ENCODE measurements at places on chromosomes 16 and 17.

DNA sequence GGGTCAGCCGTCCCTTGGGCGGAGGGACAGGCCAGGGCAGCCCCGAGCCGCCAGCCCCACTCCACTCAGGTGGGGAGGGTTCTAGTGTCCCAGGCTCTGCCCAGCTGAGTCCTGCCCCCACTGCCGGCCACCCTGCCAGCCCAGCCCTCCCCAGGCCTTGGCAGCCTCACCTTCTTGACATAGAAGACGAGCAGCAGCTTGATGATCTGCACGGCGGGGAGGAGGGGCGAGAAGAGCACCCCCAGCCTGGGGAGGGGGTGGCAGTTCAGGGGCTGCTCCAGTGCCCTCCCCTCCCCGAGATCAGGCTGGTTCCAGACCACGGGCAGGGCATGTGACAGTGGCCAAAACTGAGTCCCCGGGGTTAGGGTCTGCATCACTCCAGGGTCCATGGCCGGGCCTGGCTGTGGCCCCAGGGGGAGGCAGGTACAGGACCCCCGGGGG, 9.7 kb downstream of the TMC6 start:
- DNase-seq: no peak

DNA sequence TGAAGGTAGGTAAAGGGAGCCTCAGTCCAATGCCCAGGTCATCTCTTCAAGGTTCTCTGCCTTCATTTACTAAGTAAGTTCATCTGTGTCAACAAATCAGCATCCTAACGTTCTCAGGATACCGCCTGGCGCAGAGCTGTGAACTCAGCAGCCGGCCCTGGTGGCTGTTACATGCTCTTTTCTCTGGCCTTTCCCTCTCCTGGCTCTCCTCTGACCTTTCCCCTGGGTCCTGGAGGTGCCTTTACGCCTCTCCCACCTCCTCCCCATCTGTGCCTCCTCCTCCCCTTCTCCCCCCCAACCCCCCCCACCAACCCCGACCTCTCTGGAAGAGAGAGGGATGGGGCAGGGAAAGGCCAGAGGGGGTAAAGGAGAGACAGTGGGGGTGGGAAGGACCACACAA, 19.5 kb downstream of the COTL1 start:
- DNase-seq: peak; percentile 25

DNA sequence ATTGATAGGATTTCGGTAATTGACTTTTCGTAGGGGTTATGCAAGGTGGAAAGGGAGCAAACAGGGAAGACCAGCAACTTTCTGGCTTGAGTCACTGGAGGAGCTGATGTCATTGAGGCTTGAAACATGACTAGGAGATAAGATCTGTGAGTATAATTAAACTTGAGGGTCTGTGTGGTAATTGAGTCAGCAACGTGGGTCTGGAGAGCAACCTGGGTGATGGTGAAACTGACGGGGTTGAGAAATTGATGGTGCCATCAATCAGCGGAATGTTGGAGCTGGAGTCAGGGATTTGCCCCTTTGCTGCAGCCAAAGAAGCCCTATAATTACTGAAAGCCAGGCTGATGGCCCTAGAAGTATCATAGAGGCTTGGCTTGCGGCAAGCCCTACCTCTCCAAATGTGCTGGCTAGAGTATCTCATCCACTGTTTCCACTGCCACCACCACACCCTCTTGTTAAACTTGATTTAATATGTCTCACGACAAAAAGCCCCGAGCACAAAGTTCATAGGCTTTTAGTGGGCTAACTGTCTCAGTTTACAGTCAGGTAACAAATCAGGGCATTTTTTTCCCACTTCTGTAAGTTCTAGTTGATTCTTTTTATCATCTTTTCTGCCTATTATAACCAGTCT, 186.9 kb upstream of the ELAC2 start:
- no peak for DNase-seq

DNA sequence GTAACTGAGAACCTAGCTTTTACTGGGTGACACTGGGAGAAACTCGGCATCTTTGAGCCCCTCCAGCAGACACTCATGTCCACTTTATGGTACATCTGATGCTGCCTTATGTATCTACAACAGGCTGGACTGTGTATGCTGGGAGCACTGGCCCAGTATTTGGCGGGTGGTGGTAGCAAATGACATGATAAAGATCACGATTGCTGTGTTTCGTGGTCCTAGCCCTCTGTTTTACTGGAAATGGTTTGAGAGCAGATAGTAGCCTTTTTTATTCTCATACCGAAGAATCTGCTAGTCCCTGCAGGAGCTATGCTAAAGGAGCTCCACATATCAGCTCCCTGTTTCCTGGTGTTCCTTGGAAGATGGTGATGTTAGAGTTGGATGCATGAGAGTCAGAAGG, 150.3 kb downstream of the CCDC182 start:
- no peak for DNase-seq

GRCh38 chr17:48102798-48103715, 1.8 kb upstream of the CBX1 start:
- peak; percentile 48 for DNase-seq

DNA sequence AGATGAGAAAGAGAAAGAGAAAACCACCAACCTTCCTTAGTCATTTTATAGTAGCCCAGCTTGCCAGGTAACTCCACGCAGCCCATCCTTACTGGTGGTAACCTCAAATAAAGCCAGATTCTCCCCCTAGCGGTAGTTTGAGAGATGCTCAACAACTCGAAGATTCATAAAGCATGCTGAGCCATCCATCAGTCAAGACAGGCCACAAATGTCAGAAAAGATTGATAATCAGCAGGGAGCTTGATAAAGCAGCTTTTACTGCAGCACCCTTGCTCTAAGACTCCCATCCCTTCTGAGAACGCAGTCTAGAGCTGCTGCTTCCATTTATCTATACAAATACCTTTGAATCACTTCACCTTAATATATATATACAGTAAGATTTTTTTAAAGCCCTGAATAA, 451.5 kb upstream of the HSBP1 start:
- peak; percentile 85 for DNase-seq

DNA sequence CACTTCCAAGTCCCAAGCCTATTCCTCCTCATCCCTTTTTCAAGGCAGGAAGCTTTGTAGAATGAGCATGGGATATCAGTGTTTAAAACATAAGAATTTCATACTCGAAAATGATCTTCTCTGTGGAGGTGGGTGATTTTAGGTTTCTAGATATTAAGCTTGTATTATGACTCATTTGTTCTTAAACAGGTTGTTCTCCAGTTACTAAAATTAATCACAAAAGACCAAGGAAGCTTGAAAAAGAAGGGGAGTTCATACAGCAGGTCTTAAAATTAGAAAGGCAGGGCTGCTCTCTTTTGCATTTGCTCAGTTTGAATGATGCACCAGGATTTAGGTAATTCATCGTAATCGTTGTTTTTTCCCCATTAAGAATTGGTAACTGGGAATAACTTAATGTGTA, 208.7 kb downstream of the PRKCA start:
- no peak for DNase-seq

DNA sequence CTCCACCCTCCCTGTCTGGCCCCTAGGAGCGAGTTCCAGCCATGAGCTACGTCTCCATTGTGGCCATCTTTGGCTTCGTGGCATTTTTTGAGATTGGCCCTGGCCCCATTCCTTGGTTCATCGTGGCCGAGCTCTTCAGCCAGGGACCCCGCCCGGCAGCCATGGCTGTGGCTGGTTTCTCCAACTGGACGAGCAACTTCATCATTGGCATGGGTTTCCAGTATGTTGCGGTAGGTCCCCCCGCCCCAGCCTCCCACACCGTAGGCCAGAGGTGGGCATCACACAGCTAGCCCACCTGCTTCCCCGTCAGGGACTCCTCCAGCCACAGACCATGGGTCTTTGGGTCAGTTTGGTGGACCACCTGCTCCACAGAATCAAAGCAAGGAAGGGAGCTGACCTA, 4.2 kb downstream of the SLC2A4 start:
- no peak for DNase-seq

DNA sequence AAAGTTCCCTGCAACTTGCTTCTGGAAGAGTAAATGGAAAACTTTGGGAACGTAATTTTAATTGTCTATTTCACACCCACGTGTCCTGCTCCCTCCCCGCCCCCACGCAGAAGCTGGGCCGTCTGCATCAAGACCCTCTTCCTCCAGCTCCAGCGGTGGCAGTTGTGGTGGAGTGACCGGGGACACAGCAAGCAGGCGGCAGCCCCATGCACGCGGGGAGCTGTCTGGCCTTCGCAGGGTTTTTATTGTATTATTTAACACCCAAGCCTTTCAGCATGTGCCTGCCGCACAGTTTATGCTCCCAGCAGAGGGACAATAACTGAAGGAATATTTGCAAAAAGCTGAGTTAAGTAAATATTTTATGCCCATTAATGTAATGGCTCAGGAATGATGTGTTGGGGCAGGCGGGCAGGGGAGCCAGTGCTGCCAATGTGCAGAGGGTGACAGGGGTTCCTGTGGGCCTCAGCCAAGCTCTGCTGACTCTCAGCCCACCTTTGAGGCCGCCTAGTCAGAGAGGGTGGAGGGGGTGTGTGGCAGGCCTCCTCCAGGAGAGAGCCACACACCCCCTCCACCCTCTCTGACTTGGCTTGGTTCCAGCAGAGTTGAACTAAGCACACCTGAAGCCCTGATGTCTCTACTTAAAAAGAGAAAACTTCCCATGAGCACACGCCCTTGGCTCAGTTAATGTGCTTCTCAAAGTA, 32.4 kb upstream of the ENPP7 start:
- DNase-seq: no peak

DNA sequence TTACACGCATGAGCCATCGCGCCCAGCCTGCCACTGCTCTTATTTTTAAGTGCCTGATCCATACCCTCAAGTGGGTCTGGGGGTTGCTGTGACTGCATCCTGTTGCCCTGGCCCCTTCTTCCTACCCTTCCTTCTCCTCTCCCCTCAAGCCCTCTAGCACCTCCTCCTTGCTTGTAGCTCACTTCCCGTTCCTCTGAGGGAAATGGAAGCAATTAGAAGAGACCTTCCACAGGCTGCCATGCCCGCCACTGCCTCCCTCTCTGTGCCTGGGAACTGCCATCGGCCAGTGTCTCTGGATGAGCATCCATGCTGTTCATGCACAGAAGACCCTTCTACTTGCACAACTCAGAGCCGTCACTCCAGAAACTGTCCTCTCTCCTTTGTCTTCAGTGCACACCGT, 10.6 kb upstream of the TFAP4 start:
- DNase-seq: no peak

DNA sequence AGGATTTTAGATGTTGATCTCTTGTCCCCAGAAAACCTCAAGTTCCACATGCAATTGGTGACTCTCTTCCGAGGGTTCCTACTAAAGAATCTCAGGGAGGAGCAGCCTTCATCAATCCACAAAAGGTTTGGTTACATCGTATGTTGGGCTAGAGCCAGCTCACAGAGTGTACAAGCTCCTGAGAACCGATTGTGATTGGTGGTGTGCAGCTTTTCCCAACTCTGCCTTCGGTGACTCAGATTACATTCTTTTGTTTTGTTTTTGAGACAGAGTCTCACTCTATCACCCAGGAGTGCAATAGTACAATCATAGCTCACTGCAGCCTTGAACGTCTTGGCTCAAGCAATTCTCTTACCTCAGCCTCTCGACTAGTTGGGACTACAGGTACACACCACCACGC, 172.4 kb downstream of the PMP22 start:
- DNase-seq: no peak

DNA sequence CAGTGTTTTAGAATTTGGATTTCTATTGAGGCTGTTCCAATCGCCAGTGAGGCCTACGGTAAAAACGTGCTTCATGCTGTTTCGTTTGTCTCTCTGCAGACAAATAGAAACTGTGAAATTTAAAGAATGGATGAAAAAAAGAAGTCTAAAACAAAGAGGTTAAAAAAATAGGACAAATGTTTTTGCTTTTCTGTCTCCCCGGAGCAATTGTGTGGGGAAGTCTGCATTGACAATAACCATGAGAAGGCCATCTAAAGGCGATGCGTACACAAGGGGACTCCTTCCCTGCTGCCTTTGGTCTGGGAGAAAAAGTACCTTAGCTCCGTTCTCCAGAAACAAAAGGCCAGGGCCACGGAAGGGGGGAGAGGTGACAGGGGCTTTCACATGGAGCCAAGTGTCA, 4.6 kb upstream of the ZFHX3 start:
- DNase-seq: peak; percentile 47

DNA sequence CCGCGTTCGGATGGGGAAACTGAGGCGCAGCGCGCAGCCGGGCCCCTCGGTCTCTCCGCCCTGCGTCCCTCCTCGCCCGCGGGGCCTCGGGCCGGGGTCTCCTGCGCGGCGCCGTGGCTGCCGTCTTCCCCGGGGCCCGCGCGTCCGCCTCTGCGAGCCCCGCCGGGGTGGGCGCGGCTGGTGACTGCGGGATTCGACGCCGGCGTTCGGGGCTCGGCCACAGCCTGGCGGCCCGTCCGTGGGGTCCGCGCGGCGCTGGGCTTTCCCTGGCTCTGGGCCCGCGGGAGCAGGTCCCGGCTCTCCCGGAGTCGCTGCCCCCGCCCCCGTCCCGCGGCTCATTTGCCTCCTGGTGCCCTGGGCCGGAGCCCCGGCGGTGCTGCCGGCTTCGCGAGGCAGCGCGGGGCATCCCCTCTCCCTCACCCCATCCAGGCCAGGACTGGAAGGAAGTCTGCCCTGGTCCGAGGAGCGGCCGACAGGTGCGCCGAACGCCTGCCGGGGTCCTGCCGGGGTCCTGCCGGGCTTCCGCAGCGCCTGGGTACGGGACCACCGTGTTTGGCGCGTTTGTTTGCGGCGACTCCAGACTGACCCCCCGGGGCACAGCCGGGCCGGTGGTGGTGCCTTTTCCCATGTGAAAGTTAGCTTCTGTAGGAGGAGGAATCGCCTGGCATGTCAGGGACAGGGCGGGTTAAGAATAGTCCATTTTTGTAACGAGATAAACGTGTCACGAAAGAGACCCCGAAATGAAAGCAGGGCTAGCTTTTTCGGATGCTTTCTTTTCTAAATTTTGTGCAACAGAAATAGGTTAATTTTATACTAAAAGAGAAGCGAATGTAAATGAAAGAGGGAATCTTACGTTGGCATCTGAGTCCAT, 671 bp downstream of the CHMP6 start:
- no peak for DNase-seq

DNA sequence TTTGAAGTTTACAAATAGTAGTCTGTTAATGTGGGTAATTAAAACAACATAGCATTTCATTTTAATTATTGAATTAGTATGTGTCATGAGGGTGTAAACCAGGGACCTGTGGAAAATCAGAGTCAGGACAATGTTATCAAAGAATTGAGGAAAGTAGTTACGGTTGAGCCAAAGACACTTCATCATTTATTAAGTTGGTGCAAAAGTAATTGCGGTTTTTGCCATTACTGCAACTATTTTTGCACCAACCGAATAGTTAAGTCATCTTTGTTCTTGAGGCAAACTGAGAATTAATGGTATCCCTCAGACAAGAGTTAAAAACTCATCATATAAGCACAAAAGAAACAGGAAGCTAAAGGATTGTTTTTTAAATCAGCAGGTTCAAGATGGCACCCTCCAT, 593.7 kb downstream of the KCNJ2 start:
- DNase-seq: no peak

GRCh38 chr16:55955424-55955823, 80.3 kb upstream of the CES5A start:
- DNase-seq: no peak

- no peak for DNase-seq
Observed at GRCh38 chr16:78537511-78537910, 438.1 kb downstream of the WWOX start.

GRCh38 chr17:48570325-48571023, 7.7 kb downstream of the HOXB4 start:
- no peak for DNase-seq

GRCh38 chr17:73348018-73348828, 36.4 kb upstream of the CDC42EP4 start:
- DNase-seq: no peak

- DNase-seq: peak; percentile 50
Observed at GRCh38 chr17:59844884-59845594, 47.7 kb downstream of the TUBD1 start.

GRCh38 chr17:58324409-58325288, 3.9 kb downstream of the TSPOAP1 start:
- no peak for DNase-seq
